ENCODE measurements at places on chromosomes 3 and 15.

DNA sequence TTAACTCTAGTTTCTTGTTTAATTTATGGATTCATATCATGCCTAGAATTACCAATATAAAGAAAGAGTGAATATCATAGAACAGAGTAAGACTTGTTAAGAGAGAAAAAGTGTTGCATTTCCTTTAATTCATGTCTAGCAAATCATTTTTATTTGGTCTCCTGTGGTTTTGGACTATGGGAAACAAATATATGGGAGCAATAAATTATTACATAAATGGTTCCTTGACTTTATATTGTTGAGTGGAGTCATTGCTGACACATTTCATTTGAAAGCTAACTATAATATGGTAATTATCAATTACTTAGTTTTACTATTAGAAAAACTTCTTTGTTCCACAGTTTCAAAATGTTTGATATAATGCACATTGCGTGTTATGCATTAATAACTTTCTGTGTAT lies 144.7 kb upstream of the CGNL1 start:
- DNase-seq = no peak

GRCh38 chr3:154040283-154040682 lies 80.9 kb upstream of the ARHGEF26 start:
- DNase-seq = no peak

- no peak for DNase-seq
These were observed 468.8 kb upstream of the CDIN1 start for GRCh38 chr15:36110659-36110993.

DNA sequence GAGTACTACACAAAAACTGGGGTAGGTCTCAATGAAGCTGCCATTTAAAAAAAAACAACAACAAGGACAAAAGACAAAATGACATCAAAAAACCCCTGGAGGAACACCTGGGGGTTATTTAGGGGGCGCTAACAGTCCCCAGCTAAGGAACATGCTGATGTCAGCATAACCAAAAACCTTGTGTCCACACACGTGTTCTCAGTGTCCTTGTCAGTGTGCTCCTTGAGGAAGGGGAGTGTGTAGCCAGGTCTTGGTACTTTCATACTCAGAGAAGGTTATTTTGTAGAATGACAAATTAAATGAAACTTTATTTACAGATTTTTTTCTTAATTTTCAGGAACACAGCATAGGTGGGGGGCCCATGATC lies 31.2 kb upstream of the CLRN1 start:
- no peak for DNase-seq

GRCh38 chr3:28053759-28054158 lies 187.7 kb upstream of the CMC1 start:
- no peak for DNase-seq

DNA sequence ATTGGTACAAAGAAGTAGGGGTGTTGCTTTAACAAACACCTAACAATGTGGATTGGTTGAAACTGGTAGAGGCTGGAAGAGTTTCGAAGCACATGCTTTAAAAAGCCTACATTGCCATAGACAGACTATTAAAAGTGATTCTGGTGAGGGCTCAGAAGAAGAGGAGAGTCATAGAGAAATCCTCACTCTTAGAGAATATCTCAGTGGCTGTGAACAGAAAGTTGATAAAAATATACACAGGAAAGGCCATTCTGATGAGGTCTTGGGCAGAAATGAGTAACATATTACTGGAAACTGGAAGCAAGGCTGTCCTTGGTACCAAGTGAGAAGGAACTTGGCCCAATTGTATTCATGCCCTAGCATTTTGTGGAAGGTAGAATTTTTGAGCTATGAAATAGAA lies 173.7 kb upstream of the CRBN start:
- DNase-seq = no peak

GRCh38 chr3:152619691-152620090 lies 215.2 kb upstream of the P2RY1 start:
- DNase-seq = no peak

- no peak for DNase-seq
These were observed 73.9 kb downstream of the TRIM69 start for GRCh38 chr15:44810237-44810636.

GRCh38 chr3:13492976-13493866 lies 13.1 kb downstream of the HDAC11 start:
- no peak for DNase-seq

GRCh38 chr3:11613851-11614487 lies 29.7 kb downstream of the VGLL4 start:
- DNase-seq = no peak
